ENCODE measurements at places on chromosomes 16 and 17.

DNA sequence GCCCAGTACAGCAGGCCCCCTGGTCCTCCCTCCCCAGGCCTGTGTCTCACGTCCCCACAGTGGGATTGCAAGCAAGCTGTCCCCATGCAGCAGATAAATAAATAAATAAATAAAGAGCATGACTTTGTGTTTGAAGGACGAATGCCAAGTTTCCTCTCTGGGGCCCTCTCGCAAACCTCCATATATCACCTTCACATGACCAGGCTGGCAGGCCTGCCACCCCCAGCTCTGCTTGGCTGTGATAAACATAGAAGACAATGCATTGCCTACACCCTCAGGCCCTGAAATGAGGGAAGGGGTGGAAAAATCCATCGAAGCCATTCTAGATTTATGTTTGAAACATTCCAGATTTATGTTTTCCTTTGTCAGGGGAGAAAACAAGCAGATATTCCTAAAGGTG lies 107.3 kb downstream of the CCT6B start:
- no peak for DNase-seq

DNA sequence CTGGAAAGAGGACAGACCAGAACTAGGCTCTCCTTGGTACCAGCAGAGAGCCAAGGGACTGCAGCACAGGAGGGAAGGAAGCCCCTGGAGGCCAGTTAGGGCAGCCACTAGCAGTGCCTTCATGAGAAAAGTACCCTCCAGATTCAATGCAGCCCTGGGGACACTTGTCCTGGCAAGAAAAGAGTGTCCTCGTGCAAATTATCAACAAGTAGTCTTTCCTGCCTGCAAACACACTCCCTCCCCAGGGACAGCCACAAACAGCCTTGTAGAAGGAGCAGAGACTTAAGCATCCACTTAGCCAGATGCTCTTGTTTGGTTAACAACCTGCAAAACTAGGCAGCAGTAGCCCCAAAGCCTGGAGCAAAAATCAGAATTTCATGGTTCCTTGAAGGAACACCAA lies 24.3 kb downstream of the CENPV start:
- DNase-seq, result no peak

GRCh38 chr17:824378-824777 lies 42.2 kb downstream of the MRM3 start:
- DNase-seq, result no peak

- no peak for DNase-seq
Observed at GRCh38 chr17:31595666-31596381, 204.3 kb downstream of the RAB11FIP4 start.

DNA sequence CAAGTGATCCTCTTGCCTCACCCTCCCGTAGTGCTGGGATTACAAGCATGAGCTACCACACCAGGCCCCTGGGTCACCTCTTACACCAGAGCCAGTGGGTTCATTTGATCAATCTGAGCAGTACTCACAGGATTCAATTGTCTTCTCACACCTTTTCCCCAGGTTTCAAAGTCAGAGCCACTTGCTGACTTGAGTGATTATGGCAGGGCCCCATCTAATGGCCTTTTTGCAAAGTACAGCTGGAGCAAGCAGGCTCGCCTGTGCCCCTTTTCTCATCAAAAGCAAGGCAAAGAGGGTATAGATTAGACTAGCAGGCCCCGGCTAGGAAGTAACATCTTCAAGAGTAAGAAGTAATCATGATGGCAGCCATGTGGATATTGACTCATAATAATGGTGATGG lies 114.8 kb upstream of the NOL11 start:
- DNase-seq, result peak; percentile 26

DNA sequence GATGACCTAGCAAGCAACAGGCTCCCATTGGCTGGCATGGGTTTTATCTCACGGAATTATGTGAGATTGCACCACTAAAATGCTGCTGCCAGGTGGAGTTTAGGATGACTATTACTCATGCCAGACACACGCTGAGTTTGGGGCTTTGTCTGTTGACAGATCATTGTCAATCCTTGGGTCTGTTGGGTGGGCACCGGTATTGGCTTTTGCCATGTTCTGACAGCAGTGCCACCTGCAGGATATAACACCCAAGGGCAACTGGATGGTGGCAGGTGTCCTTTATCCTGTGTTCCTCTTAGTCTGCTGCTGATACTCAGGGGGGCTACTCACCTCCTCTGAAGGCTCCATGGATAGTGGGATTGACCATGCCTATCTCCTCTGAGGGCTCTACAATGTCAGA lies 221.6 kb upstream of the DYNLRB2 start:
- no peak for DNase-seq

DNA sequence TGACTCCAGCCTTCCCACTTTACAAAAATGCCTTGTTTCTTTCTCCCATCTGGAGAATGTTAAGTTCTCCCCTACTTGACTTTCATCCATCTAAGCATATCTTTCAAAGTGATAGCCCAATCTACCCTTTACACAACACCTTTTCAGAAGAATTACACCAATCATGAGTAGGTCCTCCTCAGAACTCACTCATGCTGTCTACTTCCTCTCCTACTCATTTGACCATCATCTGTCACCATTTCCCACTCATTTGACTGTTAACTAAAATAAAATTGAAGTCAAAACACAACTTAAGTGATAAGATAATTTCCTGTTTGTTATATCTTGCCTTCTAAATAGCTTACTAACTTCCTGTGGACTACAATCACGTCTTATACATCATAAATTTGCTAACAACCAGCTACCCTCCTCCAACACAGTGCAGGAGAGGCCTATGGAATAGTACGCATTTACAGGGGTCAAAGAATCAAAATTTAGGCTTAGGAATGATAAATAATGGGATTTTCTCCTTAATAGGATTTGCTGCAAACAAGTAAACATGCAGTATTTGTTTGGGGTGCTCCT lies 16.1 kb downstream of the KCNJ16 start:
- DNase-seq, result no peak

- DNase-seq, result no peak
Observed at GRCh38 chr17:77570565-77570898, 388.0 kb upstream of the TNRC6C start.

DNA sequence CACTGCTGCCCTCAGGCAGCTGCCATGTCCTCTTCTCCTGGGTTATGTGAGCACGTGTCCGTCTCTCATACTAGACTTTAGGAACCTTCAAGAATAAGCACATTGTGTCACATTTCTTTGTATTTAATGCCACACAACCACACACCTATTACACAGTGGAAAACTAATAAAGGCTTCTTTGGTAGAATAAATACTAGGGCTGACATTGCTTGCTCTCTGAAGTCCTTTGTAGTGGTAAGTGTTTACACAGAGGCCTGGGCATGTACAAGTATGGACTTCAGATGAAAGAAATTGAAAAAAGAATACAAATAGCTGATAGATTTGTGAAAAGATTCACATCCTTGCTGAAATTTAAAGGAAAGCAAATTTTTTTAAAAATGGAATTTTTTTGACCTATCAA lies 188.1 kb upstream of the CCL2 start:
- DNase-seq, result no peak

- DNase-seq, result no peak
Observed at GRCh38 chr16:24753000-24753399, 23.5 kb downstream of the TNRC6A start.

- no peak for DNase-seq
Observed at GRCh38 chr17:66957343-66957742, 7.2 kb upstream of the CACNG4 start.

- DNase-seq, result peak; percentile 96
Observed at GRCh38 chr17:77235370-77235941, 94.7 kb downstream of the SEC14L1 start.

DNA sequence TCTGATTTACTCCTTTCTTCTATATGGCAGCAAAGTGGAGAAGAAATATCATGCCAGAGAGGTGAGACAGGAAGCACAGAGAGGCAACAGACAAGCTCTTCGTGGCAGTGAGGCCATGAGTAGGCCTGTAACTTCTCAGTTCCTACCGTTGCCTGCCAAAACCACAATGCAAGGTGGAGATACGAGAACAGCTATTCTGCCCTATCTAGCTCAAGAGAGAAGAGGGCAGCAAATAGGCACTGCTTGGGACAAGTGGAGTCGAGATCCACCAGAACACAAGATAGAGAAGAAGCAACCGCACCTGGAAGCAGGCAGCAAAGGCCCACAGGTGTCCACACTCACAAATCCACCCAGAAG lies 24.8 kb downstream of the RANBP10 start:
- DNase-seq, result no peak

GRCh38 chr17:47895347-47895855 lies 635 bp upstream of the SP2 start:
- no peak for DNase-seq

DNA sequence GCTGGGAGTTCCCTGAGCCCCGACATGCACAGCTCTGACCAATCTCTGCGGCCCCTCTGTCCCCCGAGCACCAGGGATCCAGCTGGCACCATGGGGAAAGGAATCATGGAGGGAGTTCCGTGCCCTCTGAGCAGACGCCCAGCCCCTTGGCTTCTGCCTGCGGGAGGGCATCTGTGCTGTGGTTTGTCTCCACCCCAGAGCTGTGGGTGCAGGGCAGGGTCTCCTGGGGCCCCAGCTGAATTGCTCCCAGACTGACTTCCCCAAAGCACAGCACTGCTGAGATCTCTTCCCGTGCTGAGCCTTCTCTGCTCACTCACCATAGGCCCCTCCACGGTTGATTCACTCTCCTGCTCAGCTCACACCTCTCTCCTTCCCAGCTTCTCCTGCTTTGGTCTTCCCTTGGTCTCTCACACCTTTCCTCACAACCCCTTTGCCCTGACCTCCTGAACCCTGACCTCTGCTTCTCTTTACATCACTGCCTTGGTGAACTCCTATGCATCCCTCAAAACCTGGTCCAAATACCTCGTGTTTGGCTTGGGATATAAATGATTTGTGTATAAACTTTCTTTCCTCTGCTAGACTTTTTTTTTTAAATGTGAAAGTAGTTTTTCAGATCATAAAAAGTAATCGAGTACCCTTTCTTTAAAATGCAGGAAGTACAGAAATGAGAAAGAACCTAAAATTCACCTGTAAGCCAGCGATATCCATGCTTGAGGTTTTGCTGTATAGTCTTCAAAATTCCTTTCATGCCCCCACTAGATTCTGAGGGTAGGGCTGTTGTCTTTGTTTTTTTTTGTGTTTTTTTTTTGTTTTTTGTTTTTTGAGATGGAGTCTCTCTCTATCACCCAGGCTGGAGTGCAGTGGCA lies 265.3 kb downstream of the SEC14L1 start:
- no peak for DNase-seq

- DNase-seq, result no peak
Observed at GRCh38 chr17:79083191-79083971, 8.8 kb downstream of the ENGASE start.

- DNase-seq, result no peak
Observed at GRCh38 chr17:50353600-50354195, 7.8 kb downstream of the XYLT2 start.

- DNase-seq, result no peak
Observed at GRCh38 chr16:85229869-85230462, 117.7 kb upstream of the CIBAR2 start.

DNA sequence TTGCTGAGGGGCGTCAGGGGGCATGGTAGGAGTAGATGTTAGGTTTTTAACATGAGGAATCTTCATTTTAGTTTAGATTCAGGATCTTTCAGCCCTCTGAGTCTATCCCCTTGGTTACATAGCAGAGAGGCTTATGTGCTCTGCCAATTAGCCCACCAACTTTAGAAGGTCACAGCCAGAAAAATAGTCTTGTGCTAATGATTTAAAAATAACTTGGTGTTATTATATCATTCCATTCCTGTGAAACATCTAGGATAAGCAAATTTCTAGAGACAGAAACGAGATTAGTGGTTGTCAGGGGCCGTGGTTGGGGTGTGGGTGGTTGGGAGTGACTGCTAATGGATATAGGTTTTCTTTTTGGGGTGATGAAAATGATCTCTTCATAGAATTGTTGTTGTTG lies 183.7 kb downstream of the SNX29 start:
- DNase-seq, result peak; percentile 84

- no peak for DNase-seq
Observed at GRCh38 chr17:4008082-4008435, 43.8 kb upstream of the ATP2A3 start.

DNA sequence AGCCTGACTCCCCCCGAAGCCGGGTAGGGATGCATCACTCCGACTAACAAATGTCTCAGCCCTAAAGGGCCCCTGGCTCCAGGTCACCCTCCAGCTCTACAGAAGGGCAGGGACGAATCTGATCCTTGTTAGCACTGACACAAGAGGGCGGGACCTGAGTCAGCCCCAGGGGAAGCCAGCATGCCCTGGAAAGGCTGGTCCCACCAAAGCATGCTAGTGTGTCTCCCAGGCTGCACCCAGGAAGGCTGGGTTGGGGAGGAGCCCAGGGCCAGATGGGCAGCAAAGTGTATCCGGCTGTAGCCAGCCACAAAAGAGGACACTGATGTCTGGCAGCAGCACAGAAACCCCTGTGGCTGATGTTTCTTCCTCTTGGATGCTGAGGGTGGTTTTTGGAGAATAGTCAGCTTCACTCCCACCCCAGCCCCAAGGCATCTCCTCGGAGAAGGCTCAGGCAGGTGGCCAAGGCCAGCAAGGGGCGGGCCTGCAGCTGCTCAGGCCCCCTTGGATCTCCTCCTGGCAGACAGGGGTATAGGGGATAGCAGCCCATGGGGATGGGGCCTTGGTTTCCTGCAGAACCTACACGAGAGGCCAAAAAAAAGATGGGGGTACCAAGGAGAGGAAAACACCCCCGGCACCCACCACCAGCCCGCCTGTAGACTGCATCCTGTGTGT lies 11.0 kb downstream of the NATD1 start:
- DNase-seq, result no peak

DNA sequence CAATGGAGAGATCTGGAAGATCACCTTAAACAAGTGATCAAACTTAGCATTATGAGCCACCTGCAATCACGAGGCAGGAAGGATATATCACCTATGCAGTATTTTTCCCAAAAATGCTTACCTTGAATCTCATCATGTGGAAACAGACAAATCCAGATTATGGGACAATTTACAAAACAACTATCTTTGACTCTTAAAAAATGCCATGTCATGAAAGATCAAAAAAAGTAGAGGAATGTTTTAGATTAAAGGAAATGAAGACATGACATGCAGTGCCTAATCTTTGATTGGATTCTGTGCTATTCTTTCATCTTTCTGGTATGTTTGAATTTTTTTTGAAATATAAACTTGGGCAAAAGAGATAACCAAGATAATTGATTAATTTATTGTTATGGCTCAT lies 95.9 kb downstream of the KPNA2 start:
- no peak for DNase-seq

- no peak for DNase-seq
Observed at GRCh38 chr16:6267682-6268081, 1065.0 kb upstream of the RBFOX1 start.

- DNase-seq, result peak; percentile 48
Observed at GRCh38 chr16:15949210-15950160, at the start of gene ABCC1. Gene ABCC1, plus strand, starts transcription at chr16:15949616. Its CDS starts 136 bp downstream, at chr16:15949752.

GRCh38 chr16:63195336-63195735 lies 1159.1 kb upstream of the CDH8 start:
- no peak for DNase-seq

- DNase-seq, result no peak
Observed at GRCh38 chr16:2081201-2082084, 33.7 kb downstream of the TSC2 start.

GRCh38 chr17:67200727-67201301 lies 44.2 kb downstream of the HELZ start:
- DNase-seq, result no peak

- no peak for DNase-seq
Observed at GRCh38 chr16:54594601-54595391, 308.2 kb upstream of the IRX3 start.

GRCh38 chr16:5512014-5512413 lies 414.4 kb upstream of the EEF2KMT start:
- no peak for DNase-seq

Measured in fibroblast of skin of right biceps (primary cell).